ENCODE measurements at places on chromosomes 2 and 18.

GRCh38 chr2:241035818-241036396 is 37.5 kb downstream of the SNED1 start:
- no peak for DNase-seq

DNA sequence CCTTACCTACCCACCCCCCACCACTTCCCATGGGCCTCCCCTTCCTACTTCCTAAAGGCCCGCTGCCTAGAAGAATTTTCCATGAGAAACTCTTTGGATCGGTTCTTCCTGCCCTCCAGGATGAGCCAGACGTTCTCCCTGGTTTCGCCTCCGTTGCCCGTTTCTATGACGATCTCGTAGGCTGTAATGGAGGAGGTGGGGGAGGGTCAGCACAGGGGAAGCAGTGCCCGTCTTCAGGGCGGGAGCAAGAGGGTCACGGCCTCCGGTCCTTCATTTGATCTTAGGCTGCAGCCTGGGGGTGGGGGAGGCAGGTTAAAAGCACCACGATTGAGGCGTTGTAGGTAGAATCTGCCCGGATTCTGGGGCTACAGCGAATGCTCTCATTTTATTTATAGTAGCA is 172.0 kb downstream of the LOXHD1 start:
- no peak for DNase-seq

- no peak for DNase-seq
Observed at GRCh38 chr18:42533009-42533575, 578.1 kb downstream of the PIK3C3 start.

DNA sequence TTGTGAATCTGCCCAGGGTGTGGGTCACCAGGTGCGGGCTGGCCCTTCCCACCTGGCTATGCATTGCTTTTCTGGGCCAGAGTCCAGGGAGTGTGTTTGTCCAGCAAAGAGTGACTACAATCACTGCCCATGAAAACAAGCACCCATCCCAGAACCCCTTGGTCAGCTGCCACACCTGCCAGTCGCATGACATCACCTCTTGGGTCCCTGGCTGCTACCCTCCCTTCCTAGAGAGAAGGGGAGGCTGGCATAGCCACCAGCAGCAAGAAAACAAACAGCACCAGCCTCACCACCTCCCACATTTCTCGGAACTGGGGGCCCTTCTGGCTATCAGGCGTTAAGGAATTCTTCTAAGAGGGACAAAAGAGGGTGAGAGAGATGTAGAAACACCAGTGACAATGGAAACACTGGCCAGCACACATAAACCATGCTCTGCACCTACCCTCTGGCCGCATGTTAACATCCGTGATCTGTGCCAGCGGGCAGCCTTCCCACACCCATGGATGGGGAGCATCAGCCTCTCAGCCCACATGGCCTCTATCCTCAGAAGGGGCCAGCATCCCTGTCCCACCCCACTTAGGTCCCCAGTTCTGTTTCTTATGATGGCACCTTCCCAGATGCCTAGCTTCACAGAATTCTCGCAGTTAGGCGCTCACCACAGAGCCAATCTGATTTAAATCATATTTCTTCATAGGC is 109.7 kb upstream of the GLI2 start:
- DNase-seq: no peak

- no peak for DNase-seq
Observed at GRCh38 chr2:223470602-223471001, 131.6 kb downstream of the SCG2 start.

- no peak for DNase-seq
Observed at GRCh38 chr2:105244451-105244850, 2.9 kb downstream of the GPR45 start.
